ENCODE measurements at places on chromosomes 2 and 18.

- DNase-seq: no peak
Observed at GRCh38 chr18:48419277-48420022, 10.3 kb upstream of the ZBTB7C start.

GRCh38 chr18:59684777-59685176, 12.4 kb downstream of the CCBE1 start:
- no peak for DNase-seq

- peak; percentile 60 for DNase-seq
Observed at GRCh38 chr2:157269922-157270321, 12.4 kb downstream of the GALNT5 start.

GRCh38 chr18:13290856-13291271, 72.3 kb downstream of the LDLRAD4 start:
- DNase-seq: no peak

DNA sequence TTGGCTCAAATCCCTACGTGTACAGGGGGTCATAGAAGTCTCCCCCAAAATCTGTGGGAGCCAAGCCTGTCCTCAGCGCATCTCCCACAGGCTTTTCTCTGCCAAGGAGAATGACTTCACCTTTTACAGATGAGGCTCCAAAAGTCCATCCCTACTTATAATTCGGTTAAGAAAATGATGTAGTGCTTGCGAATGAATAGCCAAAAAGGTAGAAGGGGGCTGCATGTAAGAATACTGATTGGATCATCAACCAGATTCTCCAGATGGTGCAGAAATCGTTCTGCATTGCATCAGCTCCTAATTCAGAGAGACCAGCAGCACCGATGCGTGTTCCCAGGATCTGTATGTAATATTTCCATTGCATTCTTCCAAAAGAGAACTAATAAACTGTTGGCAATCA, 91.9 kb downstream of the EPHA4 start:
- DNase-seq: no peak

- DNase-seq: no peak
Observed at GRCh38 chr18:49747876-49748275, 65.5 kb downstream of the ACAA2 start.

DNA sequence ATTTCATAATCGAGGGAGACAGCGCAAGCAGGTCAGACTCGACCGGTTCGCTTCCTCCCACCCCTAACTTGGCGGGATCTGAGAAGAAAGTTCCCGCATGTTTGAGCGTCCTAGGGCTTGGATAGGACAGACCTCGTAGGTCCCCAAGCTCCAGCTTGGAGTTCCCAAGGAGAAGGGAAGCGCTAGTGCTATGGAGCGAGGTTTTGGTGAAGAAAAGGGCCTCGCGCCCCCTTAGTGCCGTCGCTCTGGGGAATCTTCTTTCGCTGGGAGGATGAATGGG, 11.6 kb upstream of the SKOR2 start:
- DNase-seq: no peak

DNA sequence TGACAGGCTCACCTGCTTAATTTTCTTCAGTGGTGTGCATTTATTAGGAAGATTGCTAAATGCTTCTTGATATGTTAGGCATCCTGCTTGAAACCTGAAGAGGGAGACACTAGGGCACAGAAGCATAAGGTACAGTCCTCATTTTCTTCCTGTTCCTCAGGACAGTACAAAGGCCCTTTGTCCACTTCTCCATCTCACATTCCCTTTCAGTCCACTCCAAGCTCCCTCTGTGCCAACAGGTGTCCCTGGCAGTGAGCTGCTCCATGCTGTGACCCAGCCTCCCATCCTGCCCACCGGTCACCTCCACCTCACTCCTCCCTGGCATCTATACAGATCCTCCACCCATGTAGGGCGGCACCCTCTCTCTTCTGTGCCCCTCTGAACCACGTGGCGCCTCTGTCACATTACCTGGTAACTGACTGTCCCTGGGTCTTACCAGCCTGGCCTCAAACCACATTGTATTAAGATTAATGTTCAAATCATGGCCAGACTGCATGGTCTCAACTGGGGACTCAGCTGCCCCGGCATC, 162.8 kb downstream of the VAPA start:
- DNase-seq: peak; percentile 12

GRCh38 chr2:203987959-203988358, 51.4 kb downstream of the ICOS start:
- no peak for DNase-seq

DNA sequence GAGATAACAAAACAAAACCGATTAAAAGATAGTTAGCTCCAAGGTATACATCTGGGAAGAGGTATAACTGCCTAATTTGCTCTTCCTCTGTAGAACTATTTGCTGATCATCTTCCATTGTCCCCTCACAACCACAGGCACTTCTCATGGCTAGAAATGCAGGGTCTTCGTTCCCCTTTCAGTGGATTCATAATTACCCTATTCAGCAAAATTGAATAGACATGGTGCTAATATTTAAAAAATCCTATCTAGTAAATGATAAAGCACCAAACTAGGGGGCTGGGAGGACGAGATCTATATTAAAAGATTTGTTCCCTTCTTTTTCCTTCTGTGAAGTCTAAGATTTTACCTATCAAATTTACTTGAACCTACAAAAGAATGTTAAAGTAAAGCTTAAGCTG, 30.8 kb upstream of the ADAM17 start:
- no peak for DNase-seq
